Hepatic stellate cell (primary cell): ENCODE measurements at places on chromosomes 6 and 20.

DNA sequence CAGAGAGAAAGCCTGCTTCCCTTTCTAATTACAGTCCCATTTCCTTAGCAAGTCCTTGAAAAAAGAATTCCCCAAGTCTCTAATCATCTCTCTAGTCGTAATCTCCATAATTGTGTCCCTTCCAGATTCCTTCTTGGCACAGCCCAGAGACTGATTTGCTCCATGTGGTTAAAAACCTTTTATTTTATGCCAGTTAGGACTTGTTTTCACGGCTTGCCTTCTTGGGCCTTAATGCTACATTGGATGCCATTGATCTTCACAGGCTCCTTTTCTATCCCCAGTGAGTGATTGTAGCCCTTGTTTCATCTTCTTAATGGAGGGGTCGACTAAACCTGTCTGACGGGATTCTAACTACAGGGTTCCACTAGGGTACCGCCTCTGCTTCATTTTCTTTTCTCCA is 650.6 kb upstream of the ARID1B start:
- no peak for DNase-seq

GRCh38 chr6:107822176-107823046 is 1.7 kb downstream of the SCML4 start:
- DNase-seq, result no peak

- DNase-seq, result no peak
Measured at GRCh38 chr20:1657556-1658334, at the start of gene SIRPG. Gene SIRPG (minus strand): TSS chr20:1657779. CDS start chr20:1657714, 65 bp downstream.

DNA sequence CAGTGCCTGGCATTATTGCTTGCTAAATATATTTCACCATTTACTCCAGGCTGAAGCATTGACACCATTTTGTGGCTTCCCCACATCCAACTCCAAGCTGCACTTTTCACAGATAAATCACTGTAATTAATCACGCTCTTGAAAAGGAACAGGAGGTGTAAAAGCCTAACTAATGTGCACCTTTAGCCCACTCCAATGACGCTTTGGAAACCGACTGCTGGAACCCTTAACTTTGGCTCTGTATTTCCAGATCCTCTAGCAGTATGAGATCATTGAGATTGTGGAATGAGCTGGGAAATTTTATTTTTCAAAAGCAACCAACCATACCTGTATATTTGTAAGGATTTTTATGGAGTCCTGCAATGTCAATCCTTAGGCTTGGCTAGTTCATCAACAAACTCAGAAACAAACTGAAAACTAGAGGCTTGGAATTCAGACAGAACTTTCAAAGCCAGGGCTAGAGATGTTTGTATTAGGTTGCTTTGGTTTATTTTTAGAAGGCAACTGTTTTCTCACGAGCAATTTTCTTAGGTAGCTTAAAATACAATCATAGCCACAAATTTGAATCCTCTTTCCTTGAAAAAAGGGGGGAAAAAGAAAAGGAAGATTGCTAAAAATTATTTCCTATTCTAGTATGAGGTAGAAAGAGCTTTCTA is 52.8 kb upstream of the UTRN start:
- no peak for DNase-seq

DNA sequence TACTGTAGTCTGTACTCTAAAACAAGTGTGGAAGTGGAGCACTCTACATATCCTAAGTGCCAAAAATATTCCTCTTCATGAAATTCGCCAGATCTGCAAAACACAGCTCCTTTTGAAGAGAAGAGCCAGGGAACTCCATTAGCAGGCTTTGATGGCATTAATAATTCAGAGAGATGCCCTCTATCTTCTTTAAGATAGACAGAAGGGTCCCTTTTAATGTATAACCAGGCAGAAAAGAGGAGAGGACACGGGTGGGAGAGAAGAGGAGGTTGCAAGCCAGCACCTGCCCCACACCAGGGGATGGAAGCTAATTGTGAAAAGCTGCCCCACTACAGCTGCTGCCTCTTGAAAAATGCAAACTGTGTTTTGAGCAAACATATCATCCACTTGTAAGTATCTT is 3.7 kb upstream of the RFPL4B start:
- DNase-seq, result no peak
